ENCODE measurements at places on chromosomes 5 and 9.

GRCh38 chr5:119583684-119584083 is 45.7 kb upstream of the FAM170A start:
- DNase-seq = no peak

DNA sequence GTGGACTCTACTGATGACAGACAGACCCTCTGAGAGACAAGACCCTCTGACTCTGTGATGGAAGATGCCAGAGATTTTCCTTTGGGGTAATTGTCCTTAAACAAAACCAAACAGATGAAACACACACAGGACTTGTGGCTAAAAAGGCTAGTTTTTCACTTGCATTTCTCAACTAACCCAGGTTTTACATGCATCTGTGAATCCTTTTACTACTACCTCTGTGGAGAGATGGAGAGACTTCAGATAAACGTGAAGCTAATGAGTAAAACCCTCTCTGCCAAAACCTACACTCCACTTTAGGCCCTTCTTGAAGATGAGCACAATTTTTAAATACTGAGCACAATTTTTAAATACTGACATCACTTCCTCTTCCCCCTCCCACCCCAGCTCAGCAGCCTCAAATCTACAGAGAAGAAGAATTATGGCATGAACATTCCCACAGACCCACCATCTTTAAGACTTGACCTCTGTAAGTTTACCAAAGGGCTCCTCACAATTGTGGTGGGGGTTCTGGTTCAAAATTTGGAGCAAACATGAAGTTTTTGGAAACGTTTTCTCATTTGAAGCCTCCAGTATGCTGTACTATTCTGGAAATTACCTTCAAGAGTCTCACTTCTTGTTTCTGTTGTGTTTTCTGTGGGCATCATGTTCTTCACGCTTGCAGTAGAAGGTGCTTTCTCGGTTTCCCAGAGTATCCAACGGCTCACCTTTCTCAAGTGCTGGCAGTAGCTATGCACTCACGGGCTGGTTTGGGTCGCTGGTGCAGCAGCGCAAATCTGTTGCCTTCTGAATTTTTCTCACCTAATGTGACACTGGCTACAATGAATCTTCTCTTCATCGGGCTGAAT is 42.7 kb downstream of the ACER2 start:
- no peak for DNase-seq

GRCh38 chr5:62574599-62574998 is 4.0 kb upstream of the LRRC70 start:
- no peak for DNase-seq

DNA sequence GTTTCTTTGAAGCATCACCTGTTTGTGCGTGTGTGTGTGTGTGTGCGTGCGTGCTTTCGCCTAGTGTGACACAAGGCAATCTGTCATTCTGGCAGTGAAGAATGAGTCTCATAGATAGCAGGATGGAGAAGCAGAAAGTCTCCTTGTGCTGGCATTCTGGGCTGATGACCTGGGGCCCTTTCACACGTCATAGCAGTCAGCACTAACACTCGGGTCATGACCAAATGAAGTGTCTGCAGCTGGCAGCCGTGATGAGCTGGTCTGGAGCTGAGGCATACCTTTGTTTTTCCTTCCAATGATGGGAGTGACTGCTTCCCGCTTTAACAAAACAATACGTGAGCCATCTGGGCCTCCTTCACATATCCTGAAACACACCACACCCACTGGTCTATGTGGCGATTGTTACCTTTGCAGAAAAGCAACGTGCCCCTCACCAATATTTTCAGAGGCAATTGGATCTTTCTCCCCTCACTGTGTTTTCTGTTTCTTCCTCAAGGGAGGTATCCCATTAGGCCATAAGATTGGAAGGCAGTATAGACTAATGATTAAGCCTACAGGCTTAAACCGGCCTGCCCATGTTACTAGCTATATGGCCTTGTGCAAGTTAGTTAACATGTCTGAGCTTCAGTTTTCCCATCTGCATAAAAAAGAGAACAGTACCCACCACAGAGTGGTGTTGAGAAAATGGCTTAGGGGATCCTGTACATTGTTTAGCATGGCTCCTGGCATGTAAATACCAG is 88.8 kb downstream of the SREK1 start:
- DNase-seq = no peak

DNA sequence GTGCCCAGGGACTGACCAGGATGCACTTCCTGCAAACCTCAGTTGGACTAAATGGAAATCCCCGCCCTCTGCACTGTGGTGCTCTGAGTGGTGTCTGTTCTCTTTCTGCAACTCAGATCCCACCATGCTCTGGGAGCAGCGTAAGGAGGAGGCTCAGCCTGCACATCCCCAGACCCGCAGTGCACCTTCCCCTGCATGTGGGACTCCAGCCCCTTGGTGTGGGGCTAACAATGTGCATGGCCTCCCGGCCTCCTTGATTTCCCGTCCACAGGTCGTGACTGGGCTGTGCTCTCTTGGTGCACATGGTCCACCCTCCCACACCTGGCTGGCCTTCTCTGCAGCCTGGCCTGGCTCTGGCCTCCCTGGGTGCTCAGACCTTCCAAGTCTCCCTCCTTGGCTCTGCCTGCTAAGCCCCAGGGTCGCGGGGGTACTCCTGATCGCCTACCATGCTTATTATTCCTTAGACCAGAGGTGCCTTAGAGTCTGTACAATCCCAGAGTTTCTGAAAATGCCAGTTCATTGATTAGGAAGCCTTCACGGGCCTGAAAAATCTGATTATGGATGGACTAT is 397.5 kb downstream of the IRX2 start:
- DNase-seq = no peak

All from stimulated activated CD4-positive, alpha-beta T cell treated with anti-CD3 and anti-CD28 coated beads, Interleukin-2, amount 100 ng/mL, for 24 hours (primary cell).